ENCODE measurements at places on chromosomes 11 and 22. TPM values are rescaled to one million over a fixed set of nuclear protein-coding genes. Genes with fewer than 3 reads are reported as not detected.

DNA sequence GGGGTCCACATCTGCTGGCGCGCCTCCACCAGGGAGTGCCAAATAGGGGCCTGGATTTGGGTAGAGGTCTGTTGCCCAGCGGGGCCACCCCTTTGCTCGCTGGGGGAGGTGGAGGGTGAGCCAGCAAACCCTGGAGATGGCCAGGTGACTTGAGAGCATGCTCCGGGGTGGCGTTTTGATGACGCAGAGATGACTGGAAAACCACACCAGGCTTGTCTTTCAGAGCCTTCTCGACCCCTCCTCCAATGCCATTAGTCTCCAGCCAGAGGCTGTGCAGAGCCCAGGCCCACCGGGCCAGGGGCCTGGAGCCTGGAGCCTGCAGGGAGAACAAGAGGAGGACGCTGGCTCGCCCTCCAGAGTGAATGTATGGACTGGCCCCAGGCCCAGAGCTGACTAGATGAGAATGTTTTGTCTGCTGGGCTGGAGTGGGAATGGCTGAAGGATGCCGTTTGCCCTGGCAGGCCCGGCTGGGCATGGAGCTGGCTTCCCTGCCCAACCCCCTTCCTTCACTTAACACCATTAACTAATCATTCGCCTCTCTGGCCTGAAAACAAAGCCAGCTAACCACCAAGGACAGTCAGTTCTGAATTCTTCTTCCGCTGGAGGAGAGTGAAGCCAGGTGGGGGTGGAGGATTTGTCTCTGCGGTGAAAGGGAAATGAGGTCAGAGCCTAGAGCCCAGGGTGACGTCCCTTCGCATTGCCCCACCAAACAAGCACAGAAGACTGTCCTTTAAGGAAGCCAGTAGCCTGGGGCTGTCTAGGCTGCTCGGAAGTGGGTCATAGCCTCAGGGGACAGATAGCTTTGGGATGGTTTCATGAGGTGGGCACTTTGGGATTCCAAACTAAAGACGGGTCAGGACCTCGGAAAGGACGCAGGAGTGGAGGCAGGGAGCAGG is 1.6 kb upstream of the MCAM start:
- peaks cover 5% of the 10 kb centered on the region for H3K36me3 ChIP-seq
- no peak for DNase-seq
- peak overlapping the region; percentile 4 for H3K4me3 ChIP-seq
- H3K27ac ChIP-seq, result peak overlapping the region; percentile 83
- peaks cover 48% of the 10 kb centered on the region for H3K4me1 ChIP-seq
- no peaks in the 10 kb centered on the region for H3K27me3 ChIP-seq

GRCh38 chr11:61967116-61967923 is at the start of gene FTH1:
Gene FTH1 (minus strand): TSS chr11:61967634. CDS start chr11:61967425, 209 bp downstream.
- peak within 1 kb of the TSS; percentile 99 for H3K27ac ChIP-seq
- no peaks in the 10 kb centered on the region for H3K27me3 ChIP-seq
- peaks cover 75% of the 10 kb centered on the region for H3K4me1 ChIP-seq
- peaks cover 38% of the 10 kb centered on the region for H3K36me3 ChIP-seq
- DNase-seq, result peak; percentile 97

GRCh38 chr22:29458551-29458950 is 20.2 kb downstream of the RFPL1 start:
- no peak for DNase-seq
- H3K4me1 ChIP-seq, result no peaks in the 10 kb centered on the region
- no peak overlapping the region for H3K4me3 ChIP-seq
- no peak overlapping the region for H3K27ac ChIP-seq
- H3K36me3 ChIP-seq, result no peaks in the 10 kb centered on the region

- no peaks in the 10 kb centered on the region for H3K36me3 ChIP-seq
- H3K4me1 ChIP-seq, result peaks cover under 1% of the 10 kb centered on the region
- H3K27me3 ChIP-seq, result peaks cover 14% of the 10 kb centered on the region
- DNase-seq, result no peak
- no peak overlapping the region for H3K4me3 ChIP-seq
Observed at GRCh38 chr11:73223998-73224730, 6.1 kb downstream of the P2RY2 start.

DNA sequence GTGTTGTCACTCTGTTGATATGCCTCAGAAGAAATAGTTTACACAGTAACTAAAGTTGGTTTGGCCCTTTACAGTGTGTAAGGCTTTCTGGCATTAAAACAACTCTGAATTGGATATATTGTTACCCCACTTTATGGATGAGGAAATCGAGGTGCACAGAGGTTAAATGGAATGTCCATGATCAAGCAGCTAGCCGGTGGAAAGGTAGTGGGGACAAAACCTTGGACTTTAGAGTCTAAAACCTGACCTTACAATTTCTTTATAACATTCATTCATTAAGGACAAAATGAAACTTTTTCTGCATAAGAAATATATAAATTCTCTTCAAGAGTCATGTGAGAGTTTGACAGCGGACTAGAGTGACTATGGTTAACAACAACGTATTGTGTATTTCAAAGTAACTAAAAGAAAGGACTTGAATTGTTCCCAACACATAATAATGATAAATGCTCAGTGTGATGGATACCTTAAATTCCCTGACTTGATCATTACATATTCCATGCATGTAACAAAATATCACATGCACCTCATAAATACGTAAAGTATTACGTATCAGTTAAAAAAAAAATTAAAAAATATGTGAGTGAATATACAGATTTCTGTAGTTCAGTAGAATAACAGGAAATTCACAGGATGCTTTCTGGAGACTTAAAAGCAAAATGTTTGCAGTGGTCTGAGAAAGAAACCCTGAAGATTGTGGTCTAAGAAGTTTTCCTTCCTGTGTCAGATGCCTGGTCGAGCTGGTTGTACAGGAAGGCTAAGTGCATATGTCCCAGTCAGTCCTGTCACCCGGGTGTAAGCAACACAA is 51.0 kb downstream of the TEAD1 start:
- H3K4me3 ChIP-seq, result no peak overlapping the region
- peaks cover 91% of the 10 kb centered on the region for H3K4me1 ChIP-seq
- DNase-seq, result no peak

DNA sequence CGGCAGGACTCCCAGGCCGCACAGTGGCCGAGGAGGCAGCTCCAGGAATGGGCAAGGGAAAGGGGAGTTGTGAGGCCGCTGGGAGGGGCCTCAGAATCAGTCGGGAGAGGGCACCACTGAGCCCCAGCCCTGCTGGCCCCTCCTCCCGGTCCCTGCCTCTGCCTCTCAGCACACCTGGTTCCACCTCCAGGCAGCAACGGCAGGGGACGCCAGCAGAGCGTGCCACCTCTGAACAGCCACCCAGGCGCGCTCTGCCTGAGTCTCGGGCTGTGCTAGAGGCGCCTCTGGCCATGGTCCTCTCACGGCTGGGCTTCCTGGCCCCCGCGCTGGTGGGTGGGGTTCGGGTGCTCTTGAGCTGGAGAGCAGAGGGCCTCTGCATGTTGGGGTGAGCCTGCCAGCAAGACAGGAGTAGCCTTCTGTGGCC is 33.0 kb downstream of the MOB2 start:
- no peak overlapping the region for H3K4me3 ChIP-seq
- no peak for DNase-seq
- no peaks in the 10 kb centered on the region for H3K27me3 ChIP-seq
- H3K36me3 ChIP-seq, result no peaks in the 10 kb centered on the region
- no peak overlapping the region for H3K27ac ChIP-seq
- H3K4me1 ChIP-seq, result no peaks in the 10 kb centered on the region

Gene RFPL1
- total RNA-seq, result not detected

Gene PATE4
- not detected for total RNA-seq

Gene TREH
- total RNA-seq, result not detected

Gene OTOG
- total RNA-seq, result not detected

Gene KBTBD3
- 3.0 TPM for total RNA-seq

Gene SMIM38
- total RNA-seq, result 0.73 TPM

Gene C22orf31
- not detected for total RNA-seq
